ENCODE measurements at places on chromosomes 16 and 17.
A peak's percentile ranks its signal among the peaks of the same experiment; 100 is the strongest.

DNA sequence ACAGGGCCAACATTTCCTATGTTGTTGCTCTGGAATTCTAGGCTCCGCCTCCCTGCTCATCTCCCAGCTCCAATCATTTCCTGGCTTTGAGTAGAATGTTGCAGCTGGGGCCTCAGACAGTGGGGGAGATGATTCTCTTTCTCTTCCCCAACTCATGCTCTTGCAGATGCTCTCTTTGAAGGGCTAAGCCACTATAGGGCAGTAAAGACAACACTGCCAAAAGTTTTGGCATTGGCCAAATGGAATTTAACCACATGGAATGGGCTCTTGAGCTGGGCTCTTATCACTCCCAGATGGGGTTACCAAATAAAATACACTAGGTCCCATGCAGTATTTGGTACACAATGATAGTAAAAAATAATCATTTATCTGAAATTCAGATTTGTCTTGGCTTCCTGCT, 19.6 kb upstream of the EFCAB13 start:
- no peak for DNase-seq

GRCh38 chr17:49787884-49788477, 500 bp upstream of the KAT7 start:
- DNase-seq = no peak

- DNase-seq = no peak
Measured at GRCh38 chr17:18191236-18191667, 7.6 kb downstream of the ALKBH5 start.

DNA sequence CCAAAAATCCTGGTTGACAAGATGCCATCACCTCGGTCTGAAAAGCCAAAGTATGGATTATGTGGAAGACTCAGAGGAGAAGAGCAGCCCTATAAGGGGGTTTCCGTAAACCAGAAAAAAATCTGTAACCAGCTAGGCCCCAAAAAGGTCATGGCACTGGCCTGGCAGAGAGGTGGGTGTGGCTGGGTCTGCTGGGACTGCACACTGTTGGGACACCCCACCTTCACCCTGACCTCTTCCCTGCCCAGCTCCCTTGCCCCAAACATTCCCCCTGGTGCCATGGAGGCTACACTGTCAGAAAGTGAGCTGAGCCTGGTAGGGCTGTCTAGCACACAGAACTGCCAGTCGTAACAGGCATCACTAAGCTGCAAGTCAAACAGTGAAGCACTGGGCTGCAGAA, 6.5 kb downstream of the SLC47A2 start:
- DNase-seq = no peak

- DNase-seq = no peak
Measured at GRCh38 chr17:60817192-60817591, 139.5 kb downstream of the BCAS3 start.

DNA sequence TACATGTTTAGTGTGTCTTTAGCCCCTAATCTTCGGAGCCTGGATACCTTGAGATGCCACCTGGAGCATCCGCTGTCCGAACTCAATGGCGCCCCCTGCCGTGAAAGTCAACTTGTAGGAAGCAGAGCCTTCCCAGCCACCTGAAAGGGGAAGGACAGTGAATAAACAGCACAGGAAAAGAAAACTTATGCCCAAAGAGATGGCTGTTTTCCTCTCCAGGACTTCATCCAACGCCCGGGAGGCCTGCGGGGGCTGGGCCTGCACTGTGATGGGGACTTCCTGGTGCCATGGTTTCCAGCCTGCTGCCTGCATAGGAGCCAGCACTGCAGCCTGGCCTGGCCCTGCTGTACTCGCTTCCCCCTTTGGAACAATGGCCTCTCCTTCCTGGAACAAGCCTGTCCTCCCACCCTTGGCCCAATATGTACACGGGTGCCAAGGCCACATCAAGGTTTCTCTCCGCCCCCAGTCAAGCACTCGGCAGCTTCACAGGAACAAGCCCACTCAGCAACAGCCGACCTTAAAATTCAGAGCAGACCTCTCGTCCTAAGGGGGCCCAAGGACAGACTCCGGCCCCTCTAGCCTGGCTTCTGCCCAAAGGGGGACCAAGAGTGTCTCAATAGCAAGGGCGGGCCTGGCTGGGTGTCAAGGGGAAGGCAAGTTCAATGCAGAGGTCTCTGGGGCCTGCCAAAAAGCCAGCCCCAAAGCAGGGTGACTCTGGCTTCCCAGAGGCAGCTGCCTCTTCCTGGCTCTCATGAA, 4.5 kb upstream of the UNC13D start:
- peak; percentile 82 for DNase-seq

DNA sequence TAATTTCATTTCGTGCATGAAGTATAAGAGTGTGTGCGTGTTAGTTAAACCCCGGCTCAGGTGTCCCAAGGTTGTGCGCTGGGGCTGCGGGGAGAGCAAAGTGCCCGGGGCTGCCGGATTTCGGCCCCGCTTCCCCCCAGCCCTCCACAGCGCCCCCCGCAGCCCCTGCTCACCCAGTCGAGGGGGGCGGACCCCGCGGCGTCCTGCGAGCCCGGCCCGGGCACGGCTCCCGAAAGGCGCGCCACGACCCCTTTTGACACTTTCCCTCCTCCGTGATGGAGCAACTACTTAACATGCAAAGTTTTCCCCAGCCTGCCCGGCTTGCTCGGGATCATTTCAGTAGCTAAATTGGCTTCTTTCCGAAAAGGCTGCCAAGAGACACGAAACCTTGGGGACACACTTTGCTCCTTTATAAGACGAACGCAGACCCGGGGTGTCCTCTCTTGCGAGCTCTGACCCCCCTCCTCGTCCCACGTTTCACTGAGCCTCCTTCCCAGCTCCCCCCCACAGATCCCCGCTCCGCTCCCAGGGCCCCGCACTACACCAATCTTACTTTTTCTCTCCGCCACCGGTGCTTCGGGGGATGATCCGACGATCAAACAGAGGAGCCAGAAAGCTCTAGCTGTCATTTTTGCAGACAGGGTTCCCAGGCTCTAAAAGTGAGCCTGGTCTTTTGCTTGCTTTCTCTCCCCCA, 552 bp downstream of the C17orf58 start:
- no peak for DNase-seq

GRCh38 chr17:37642681-37643080, 565 bp downstream of the DDX52 start:
- peak; percentile 16 for DNase-seq

DNA sequence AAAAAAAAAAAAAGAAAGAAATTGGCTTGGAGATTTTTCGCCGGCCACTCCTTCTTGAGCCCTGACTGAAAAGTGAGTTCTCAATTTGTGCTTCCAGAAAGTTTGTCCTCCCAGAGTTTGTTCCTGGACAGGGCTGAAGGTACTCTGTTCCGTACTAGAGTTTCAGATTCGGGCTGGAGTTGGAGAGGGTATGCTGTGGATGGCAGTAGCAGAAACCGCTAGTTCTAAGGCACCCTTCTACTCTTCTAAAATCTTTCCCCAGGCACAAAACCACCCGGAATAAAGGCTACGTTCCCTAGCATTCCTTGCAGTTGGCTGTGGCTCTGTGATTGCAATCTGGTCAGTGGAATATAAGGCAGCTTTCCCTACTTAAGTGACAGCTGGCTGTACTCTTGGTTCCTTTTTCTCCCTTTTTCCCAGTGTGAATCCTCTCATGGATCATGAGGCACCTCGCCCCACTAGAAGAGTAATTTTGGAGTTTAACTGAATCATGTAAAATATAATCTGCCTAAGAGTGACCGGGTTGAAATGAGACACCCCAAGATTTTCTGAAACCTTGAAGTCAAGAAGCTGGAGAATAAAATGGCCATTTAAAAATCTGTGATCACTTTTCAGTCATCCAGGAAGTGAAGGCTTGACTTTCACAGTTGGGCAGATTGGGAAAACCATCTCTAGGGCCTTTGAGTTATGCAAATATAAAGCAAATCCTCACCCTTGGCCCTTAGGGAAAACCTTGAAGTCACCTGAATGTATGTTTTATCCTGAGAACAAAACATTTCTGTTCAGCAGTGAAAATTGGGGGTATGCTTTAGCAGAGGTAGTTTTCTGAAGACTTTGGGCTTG, 901 bp upstream of the HEATR6 start:
- DNase-seq = no peak

- DNase-seq = peak; percentile 15
Measured at GRCh38 chr17:7703584-7704479, 1.2 kb upstream of the EFNB3 start.
